ENCODE measurements at places on chromosomes 2 and 18.

- DNase-seq: no peak
These were observed 297.6 kb upstream of the SKOR2 start for GRCh38 chr18:47549021-47549540.

DNA sequence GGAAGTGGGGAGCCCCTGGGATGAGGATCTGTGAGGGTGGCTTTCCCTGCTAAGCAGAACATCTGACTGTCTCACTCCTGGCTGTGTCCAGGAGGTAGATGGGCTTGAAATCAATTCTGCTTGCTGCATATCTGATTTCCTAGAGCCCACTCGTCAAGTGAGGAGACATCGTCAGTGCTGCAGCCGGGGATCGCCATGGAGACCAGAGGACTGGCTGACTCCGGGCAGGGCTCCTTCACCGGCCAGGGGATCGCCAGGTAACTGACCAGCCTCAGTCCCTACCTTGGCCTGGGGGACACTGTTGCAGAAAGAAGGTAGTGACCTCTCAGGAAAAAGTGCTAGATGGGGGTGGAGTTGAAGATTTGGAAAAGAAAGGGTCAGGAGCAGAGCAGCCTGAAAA is 31.3 kb downstream of the CNGA3 start:
- no peak for DNase-seq

DNA sequence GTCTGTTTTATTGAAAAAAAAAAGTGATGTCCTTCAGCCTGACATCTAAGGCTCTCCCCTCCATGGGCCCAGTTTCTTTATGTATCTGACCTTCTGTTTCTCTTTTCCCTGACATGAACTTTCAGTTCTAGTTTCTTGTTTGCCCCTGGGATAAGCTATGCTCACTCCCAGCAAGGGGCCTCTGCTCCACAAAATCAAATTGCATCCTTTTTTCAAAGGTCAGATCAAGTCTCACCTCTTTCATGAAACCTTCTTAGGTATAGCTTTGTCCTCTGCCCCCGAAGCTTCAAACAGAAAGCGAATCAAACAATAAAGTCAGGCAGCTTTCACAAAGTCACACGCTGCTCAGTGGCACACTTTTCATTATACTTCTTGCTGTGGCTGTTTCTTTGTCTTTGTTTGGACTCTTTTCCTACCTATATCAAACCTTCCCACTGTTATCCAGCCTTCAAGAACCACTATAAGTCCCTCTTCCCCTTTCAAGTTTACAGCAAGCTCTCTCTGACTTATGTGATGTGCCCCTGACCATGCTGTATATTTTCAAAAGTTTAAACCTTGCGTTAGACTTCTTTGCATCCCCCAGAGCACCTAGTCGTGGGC is 23.3 kb downstream of the MAP3K19 start:
- DNase-seq: no peak

DNA sequence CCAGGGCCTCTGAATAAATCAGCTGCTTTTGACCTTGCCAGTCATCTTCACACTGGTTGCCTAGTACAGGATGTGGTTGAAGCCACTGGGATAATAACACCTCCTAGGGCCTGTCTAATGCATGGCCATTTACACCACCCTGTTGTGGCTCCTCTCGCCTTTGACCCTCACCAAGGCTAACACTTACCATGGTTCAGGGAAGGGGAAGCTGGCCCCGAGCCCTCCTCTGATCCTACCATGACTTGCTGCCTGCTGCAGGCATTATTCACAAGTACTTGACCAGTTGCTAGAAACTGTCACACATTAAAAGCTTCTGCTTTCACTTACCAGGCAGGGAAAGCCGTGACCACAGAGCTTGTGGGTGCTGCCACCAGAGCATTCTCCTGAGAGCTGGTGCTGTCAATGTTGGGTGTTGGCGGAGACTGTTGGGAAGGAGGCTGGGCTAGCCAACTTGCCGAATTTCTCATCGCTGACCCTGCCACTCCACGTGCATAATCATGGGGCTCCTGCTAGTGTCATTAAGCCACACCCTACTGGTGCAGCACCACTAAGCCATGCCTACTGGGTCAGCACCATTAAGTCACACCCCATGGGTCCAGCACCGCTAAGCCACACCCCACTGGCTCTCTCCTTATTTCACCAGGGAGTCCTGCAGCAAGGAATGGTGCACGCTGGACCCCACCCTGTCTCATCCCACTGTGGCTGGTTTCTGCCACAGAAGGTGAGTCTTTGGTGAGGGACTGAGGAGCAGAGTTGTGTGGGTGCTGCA is 47.0 kb upstream of the TTC39C start:
- no peak for DNase-seq

DNA sequence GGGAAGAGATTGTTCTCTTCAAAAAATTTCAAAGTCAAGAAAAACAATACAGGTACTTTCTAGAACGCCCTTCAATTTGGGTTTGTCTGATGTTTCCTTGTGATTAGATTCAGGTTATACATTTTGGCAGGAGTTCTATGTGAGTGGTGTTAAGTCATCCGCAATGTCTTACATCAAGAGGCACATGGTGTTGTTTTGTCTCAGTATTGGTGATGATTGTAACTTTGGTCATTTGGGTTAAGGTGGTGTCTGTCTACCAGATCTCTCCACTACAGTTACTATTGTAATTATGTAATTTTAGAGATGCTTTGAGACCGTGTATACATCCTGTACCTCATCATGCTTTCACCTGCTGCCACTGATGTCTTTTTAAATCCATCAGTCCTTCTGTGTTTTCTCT is 60.3 kb downstream of the TET3 start:
- no peak for DNase-seq

DNA sequence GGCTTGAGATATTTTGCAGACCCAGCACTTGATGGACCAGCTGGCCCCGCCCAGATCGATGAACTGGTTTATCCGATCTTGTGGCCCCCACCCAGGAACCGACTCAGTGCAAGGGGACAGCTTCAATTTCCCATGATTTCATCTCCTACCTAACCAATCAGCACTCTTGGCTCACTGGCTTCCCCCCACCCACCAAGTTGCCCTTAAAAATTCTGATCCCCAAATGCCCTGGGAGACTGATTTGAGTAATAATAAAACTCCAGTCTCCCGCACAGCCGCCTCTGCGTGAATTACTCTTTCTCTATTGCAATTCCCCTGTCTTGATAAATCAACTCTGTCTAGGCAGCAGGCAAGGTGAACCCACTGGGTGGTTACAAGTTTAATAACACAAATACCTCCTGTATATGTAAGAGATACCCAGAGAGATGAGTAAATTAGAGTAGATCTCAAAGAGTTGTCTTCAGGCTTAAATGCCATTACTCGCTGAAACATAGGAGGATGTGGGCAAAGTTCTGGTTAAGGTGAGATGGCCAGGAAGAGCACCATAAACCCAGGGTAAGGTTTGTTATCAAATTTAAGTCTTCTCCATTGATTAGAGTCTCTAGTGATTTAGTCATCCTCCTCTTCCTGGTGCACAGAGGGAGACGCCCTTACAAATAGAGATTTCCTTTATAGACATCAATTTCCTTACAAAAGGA is 222.8 kb downstream of the ARL4C start:
- no peak for DNase-seq

Data from ovary (tissue), 10 donors.